Caudate nucleus (tissue), 63 donors: ENCODE measurements at places on chromosomes 3 and 15.

GRCh38 chr15:76173317-76173834 is 113.6 kb downstream of the TMEM266 start:
- DNase-seq = no peak

- DNase-seq = no peak
Observed at GRCh38 chr3:136194409-136195257, 1.5 kb downstream of the MSL2 start.

DNA sequence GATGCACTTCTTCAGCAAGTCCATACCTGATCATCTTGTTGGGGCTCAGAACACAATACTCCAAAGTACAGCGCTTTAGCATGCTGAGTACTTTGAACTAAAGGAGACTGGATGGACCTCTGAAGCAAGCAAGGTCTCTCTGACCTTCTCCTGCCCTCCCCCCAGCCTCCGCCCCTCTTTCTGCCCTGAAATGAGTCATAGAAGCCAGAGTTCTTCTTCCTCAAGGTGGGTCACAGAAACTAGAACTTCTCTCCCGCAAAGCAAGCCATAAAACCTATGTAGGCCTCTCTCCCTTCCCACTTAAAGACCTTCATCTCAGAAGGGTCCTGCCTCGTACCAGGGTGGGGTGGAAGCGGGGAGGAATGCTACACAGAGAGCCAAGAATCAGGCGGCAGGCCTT is 230.5 kb upstream of the PROK2 start:
- DNase-seq = no peak

GRCh38 chr3:109927161-109927560 is 589.8 kb upstream of the DPPA4 start:
- DNase-seq = no peak

GRCh38 chr3:193872265-193872753 is 263.6 kb upstream of the HES1 start:
- no peak for DNase-seq

GRCh38 chr3:140470962-140471361 is 206.9 kb upstream of the TRIM42 start:
- DNase-seq = no peak

DNA sequence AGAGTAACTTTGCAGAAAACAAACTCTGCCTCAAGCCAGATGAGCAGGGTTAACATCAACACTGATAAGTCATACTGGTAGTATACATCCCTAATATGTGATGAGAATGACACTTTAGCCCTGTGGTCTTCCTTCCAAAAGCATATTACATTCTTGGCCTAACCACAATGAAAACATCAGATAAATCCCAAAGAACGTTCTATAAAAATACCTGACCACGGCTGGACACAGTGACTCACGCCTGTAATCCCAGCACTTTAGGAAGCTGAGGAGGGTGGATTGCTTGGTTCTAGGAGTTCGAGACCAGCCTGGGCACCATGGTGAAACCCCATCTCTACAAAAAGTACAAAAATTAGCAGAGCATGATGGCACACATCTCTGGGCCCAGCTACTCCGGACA is 4.7 kb downstream of the TMCC1 start:
- DNase-seq = no peak
